Bronchial epithelial cell (primary cell): ENCODE measurements at places on chromosomes 3 and 15.

GRCh38 chr3:193998628-193999195, 137.2 kb upstream of the HES1 start:
- no peak for DNase-seq

GRCh38 chr3:5464649-5465048, 277.1 kb downstream of the EDEM1 start:
- no peak for DNase-seq

- DNase-seq, result no peak
These were observed at the start of gene OR5K4 for GRCh38 chr3:98353554-98353953. Gene OR5K4 (plus strand): TSS chr3:98353854. CDS start chr3:98353854, 0 bp downstream.

GRCh38 chr3:33886015-33886414, 87.6 kb downstream of the PDCD6IP start:
- DNase-seq, result peak; percentile 85

DNA sequence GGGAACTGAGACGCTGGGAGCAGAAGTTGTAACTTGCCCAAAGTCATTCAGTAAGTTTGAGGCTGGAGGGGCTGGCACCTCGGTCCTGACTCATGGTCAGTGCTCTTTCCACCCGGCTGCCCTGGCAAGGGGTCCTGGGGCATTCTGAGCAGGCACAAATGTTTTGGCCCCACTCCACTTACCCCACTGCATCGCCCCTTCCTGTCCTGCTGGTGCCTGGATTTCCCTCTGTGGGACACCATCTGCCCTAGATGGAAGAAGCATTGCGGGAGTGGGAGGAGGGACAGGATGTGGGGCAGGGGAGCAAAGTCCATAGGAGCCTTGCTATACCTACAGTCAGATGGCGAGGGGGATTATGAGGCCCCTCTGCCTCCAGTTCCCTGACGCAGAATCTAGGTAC, 4.5 kb downstream of the CORO2B start:
- no peak for DNase-seq

DNA sequence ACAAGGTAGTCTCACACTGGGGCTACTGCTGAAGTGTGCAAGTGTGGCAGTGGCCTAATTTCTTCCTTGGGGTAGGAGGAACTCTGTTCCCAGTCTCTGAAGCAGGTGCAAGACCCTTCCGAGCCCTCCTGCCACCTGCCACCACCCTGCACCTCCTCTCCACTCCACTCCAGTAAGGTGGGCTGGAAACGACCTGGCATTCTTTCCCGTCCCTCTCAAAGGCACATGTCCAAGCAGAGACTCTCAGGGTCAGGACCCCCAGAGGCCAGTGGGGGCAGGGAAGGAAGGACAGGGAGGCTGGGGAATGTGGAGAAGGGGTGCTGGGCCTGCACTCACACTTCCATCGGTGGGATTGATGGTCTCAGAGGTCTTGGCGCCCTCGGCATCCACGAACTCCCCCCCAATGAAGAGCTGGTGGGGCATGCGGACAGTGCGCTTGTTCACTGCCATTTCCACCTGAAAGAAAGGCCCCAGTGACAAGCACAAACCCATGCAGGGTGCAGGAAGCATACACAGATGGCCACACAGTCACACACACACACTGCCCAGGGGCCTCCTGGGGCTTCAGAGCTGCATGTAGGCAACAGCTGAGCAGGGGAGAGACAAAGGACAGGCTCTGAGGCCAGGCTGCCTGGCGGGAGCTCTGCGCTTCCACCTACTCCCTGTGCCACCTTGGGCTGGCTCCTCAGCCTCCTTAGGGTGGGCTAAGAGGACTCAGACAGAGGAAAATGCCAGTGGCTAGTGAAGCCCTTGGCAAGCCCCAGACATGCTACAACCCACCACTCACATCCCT, 43.8 kb downstream of the ALDH1L1 start:
- DNase-seq, result no peak

GRCh38 chr15:45431511-45431910, 53.2 kb upstream of the GATM start:
- no peak for DNase-seq

- DNase-seq, result no peak
These were observed 107.1 kb downstream of the STT3B start for GRCh38 chr3:31639828-31640227.

- no peak for DNase-seq
These were observed 502 bp downstream of the DPH3 start for GRCh38 chr3:16264174-16264707.

DNA sequence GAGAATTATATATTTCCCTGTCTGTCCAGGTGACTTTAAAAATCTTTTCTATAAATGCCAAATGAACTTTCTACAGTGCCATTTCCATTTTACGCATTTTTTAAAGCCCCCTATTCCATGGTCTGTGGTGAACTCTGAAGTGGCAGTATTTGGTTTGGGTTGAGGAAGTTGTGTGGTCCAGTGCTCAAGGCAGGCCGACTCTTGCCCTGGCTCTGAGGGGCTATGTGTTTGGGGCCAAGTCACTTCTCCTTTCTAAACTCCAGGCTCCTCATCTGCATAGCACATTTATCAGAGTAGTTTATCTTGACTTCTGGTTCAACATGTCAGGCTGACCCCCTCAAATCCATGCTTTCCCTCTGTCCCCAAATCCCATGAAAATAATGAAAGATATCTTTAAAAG, 14.1 kb downstream of the TTC21A start:
- DNase-seq, result no peak

DNA sequence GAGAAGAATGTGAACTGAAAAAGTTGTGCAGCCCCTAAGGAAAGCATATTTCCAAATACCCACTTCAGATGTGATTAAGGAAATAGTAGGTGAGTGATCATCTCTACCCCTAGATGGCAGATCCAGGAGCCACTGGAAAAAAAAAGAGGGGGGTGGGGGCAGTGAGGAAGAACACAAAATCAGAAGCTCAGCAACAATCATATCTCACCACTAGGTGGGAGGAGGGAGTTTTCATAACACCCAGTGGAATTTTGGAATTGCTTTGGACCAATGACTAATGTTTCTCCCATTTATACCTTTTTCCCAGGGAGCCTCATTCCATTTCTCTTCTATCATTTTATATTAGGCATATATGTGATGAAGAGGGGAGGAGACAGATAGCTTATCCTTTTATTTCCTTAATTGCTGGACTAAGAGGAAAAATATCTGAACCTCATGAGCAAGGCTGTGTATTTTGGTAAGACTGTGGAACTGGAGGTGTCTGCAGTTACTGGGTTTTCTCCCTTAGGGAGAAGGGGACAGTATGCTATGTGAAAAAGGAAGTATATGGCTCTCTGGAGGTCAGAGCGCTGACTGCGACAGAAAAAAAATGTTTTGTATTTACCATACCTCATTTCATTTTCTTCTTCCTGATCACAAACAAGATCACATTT, 363.4 kb downstream of the GAP43 start:
- peak; percentile 70 for DNase-seq

- no peak for DNase-seq
These were observed 913.8 kb downstream of the FHIT start for GRCh38 chr3:60337421-60337820.

- DNase-seq, result no peak
These were observed 7.4 kb downstream of the APPL1 start for GRCh38 chr3:57234613-57235575.

DNA sequence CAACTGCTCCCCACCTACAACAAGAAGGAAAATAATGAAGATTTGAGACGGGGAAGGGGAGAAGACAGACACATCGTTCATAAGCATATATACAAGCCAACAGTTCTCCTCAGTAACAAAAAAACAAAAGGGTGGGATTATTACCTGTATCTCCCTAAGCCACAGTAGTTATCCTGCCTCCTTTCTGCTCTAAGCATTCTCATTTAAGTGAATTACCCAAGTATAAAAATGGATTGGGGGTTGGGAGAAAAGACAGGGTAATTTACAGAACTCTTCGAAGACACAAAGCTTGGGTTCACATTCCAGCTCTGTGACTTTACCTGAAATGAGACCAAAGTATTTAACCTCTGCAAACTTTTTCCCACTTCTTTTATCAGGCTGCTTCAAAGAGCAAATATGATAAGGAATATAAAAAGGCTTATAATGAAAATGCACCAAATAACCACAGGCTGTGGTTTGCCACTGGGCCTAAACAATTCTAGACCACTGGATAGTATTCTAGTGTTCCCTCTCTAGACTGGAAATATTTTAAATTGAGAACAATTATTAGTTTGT, 64.4 kb downstream of the UACA start:
- DNase-seq, result no peak

- peak; percentile 58 for DNase-seq
These were observed 64.3 kb upstream of the GATM start for GRCh38 chr15:45442507-45443135.

GRCh38 chr15:29434280-29434679, 164.7 kb upstream of the NSMCE3 start:
- DNase-seq, result no peak

GRCh38 chr15:79431636-79432344, at the start of gene MINAR1:
Gene MINAR1 (plus strand): TSS chr15:79432336. CDS start chr15:79456148, 23,812 bp downstream.
- DNase-seq, result peak; percentile 9

GRCh38 chr3:27312044-27312668, 57.0 kb downstream of the NEK10 start:
- peak; percentile 75 for DNase-seq

- no peak for DNase-seq
These were observed 12.4 kb downstream of the CIB1 start for GRCh38 chr15:90221246-90221900.

DNA sequence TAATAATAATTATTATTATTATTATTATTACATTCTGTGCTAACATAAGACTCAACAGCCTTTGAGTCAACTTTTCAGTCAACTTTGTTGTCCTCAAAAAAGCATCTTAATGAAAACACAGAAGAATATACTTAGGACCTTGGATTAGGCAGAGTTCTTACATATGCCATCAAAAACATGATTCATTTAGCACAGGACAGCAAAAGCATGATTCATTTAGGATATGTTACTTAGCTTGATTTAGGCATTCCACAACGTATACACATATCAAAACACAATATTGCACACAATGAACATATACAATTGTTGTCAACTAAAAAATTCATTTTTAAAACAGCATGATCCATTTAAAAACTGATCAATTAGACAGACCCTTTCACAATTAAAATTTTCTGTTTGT, 213.0 kb downstream of the FMN1 start:
- DNase-seq, result peak; percentile 61

GRCh38 chr3:126063358-126063965, 20.5 kb downstream of the SLC41A3 start:
- no peak for DNase-seq

DNA sequence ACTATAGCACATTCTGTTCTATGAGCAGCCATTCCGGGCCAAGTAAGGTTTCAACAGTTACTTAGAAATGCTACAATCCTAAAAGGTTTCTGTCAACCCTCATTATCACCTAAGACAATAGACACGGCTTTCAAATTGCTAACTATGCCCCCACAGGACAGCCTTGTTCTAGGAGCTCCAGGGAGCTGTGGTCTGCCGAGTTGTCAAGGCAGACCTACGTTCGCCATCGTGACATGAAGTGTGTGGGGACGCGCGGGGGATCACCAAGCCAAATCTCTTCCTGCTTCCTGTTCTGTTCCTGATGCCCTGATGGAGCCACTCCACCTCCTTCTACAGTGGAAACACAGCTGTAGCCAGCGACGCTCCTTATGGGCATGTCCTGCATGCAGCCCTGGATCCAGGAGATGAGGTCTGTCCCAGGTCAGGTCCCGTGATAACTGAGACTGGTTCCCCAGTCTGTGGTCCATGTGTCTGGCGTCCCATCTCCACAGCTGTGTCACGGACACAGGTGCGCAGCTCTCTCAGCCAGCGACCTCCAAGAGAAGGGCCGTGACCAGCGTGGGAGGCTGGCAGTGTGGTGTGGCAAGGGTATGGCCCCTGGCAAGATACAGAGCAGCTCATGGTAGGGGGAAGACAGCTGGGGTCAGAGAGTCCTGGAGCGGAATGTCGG, 82.8 kb downstream of the PCSK6 start:
- no peak for DNase-seq

GRCh38 chr15:21267671-21268395, 172.5 kb downstream of the POTEB3 start:
- no peak for DNase-seq

- DNase-seq, result peak; percentile 65
These were observed 26.7 kb downstream of the SIAH2 start for GRCh38 chr3:150736316-150736719.

DNA sequence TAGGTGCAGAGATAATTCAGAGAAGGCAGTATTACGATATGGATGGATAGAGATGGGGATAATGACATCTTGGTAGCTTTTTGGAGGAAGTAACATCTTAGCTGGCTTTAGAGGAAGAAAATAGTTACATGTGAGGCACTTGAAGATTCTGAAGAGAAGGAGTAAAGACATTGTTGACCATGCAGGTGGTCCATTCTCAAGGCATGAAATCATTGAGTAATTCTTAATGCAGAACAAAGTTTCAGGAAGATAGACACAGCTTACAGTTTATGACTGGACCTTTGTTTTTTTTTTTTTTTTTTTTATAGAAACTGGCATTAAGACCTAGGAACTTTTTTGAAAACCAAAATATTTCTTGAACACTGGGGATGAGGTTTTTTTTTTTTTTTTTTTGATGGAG, 28.2 kb downstream of the MBNL1 start:
- DNase-seq, result no peak

DNA sequence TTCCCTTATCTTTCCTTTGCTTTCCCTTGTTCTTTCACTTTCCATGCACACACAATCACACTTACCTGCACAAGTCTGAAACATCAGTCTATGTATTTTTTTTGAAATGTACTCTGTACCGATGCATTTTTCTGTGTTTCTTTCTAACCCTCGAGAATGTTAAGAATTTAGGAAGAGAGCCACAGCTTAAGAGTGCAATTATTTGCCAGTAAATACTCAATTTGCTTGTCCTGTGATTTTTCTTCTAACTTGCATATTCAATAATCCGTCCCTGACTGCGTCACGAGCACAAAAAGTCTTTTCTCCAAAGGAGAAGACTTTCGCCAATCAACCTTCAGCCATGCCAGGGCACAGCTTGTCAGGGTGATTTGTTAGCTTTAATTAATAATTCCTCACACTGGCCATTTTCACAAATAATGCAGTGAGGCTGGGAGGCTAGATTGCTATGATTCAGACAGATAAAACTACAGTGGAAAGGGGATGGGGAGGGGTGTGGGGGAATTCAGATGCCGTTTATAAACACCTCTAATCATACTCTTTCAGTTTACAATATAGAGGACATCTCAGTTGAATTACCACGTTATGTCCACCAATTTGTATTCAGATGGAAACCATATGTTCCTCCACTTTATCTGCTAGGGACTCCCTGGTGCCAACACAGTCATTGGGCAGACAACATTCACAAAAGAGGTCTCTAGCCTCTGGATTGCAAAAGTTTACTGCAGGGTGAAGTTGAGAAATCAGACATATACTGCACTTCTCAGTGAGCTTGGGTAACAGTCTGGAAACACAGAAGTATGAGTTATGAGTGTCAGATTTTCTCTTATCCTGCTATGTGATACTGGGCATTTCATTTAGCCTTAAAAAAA, 388.0 kb downstream of the ZBTB20 start:
- DNase-seq, result peak; percentile 46

- no peak for DNase-seq
These were observed 69.9 kb upstream of the DLG1 start for GRCh38 chr3:197368330-197368729.

- no peak for DNase-seq
These were observed 54.5 kb upstream of the ABHD17C start for GRCh38 chr15:80640531-80641121.

- DNase-seq, result no peak
These were observed 59.1 kb upstream of the CTDSPL2 start for GRCh38 chr15:44368370-44368769.

- no peak for DNase-seq
These were observed 27.7 kb downstream of the CLASP2 start for GRCh38 chr3:33690341-33690740.

GRCh38 chr3:17941766-17942165, 199.3 kb upstream of the TBC1D5 start:
- no peak for DNase-seq

GRCh38 chr3:116432795-116433194, 12.5 kb downstream of the LSAMP start:
- no peak for DNase-seq

- DNase-seq, result no peak
These were observed 50.7 kb downstream of the TIGIT start for GRCh38 chr3:114344492-114344891.
